Activated effector memory CD4-positive, alpha-beta T cell treated with anti-CD3 and anti-CD28 coated beads, Interleukin-2, amount 50 U/mL, for 16 hours (primary cell): ENCODE measurements at places on chromosomes 1 and 21.

DNA sequence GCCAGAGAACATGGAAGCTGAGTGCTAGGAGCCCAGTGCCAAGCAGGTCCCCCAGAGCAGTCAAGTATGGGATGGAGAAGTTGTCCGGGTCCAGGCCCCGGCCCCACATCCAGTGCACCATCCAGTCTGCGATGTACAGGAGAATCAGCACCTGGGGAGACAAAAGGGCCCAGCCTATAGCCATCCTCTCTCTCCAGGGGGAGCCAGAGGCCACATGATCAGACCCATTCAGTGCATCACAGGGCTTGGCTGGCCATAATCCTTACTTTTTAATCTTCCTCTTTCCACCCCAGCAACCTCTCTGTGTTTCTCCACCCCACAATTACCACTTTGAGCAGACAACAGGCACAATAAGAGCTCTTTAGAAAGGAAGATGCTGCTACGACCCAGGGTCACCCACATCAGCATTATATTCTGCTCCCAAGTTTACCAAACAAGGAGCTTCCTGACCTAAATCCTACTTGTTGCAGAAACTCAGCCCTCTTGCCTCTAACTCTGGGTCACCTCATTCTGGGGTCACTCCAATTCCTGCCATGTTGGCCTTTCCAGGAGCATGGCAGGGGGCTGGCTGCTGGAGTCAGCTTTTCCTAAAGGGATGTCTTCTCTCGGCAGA lies 16.4 kb upstream of the RAB29 start:
- DNase-seq: peak; percentile 83

DNA sequence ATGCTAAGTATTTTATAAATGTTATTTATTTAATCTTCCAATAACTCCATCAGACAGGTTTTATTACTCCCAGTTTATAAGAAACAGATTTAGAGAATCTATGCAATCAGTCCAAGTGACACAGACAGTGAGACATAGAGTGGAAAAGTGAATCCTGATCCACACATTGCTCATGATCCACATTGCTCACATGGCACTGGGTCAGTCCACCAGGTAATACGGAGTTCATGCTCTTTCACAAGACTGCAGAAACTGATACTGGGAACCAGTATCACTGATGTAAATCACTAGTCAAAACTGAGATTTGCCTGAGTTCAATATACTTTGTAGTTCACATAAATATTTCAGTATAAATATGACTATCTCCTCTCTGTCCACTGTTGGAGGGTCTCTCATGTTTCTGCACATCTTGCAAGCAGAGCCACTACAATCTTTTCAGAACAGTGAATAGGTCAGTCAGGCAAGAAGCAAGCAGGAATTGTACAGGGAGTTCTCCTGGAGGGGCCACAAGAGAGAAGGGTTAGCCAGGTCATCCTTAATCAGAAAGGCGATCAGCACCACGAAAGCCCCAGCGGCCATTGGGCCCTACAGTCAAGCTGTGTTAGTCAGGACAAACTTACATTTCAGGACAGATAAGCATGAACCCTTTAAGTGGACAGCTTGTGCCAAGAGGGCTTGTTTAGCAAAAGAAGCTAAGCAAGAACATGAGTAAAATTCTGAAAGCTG lies 275.4 kb upstream of the NR5A2 start:
- DNase-seq: no peak

- DNase-seq: no peak
These were observed 111.4 kb downstream of the KCND3 start for GRCh38 chr1:111878091-111878490.

DNA sequence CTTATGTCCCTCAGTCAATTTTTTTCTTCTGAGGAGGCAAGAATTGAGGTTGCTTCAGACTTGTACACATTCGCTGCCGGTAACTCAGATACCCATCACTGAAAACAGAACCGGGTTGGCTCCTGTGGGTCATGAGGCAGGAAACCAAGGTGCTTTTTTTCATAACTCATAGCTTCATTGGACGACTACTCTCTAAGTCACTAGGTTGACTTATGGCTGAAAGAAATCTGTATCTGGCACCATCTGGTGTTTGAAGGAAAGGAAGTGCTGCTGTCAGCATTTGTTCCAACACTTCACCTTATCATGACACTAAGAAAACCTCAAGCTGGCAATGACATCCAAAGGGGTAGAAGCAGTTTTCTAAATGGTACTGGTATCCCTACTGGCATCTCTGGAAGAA lies 82.3 kb downstream of the TBX19 start:
- DNase-seq: peak; percentile 78

- no peak for DNase-seq
These were observed 856.6 kb downstream of the PLA2G4A start for GRCh38 chr1:187685333-187685732.

GRCh38 chr1:33346533-33346926 lies 25.6 kb upstream of the A3GALT2 start:
- DNase-seq: no peak

DNA sequence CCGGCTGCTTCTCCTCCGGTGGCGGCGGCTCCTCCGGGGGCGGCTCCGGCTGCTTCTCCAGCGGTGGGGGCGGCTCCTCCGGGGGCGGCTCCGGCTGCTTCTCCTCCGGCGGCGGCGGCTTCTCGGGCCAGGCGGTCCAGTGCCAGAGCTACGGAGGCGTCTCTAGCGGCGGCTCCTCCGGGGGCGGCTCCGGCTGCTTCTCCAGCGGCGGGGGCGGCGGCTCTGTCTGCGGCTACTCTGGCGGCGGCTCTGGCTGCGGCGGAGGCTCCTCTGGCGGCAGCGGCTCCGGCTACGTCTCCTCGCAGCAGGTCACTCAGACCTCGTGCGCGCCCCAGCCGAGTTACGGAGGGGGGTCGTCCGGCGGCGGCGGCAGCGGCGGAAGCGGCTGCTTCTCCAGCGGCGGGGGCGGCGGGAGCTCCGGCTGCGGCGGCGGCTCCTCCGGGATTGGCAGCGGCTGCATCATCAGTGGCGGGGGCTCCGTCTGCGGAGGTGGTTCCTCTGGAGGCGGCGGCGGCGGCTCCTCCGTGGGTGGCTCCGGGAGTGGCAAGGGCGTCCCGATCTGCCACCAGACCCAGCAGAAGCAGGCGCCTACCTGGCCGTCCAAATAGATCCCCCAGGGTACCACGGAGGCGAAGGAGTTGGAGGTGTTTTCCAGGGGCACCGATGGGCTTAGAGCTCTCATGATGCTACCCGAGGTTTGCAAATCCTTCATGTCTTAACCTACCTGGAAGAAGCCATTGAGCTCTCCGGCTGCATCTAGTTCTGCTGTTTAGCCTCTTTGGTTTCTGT lies 2.0 kb downstream of the LORICRIN start:
- peak; percentile 73 for DNase-seq

- DNase-seq: no peak
These were observed 51.0 kb upstream of the ERRFI1 start for GRCh38 chr1:8077120-8077573.

GRCh38 chr1:186841599-186841998 lies 12.8 kb downstream of the PLA2G4A start:
- no peak for DNase-seq

DNA sequence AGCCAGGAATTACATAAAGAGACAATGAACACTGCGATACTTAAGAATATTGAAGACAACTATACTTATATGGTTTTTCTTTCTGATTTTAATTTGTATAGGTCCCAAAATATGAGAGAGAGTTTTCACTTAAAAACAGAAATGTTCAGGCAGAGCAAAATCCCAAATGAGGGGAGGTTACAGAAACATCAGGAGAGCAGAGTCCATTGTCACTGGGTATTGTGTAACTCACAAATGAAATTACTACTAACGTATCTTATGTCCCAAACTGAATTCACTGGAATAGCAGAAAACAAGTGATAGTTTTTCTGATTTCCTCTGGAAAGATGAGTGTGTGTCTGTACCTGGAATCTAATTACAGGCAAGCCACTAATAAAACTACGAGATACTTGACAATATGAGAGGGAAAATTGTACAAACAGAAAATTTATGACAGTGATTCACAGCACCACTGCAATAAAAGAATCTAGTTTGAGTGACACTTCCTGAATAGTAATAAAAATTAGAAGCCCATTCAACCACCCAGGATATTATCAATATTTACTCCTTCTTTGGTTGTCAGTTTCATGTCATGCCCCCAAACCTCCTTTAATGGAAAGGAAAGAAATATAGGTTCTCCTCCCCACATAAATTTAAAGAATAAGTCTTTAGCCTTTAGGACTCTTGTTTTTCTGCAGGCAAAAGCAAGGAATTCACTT lies 522.6 kb downstream of the ADGRL2 start:
- no peak for DNase-seq

DNA sequence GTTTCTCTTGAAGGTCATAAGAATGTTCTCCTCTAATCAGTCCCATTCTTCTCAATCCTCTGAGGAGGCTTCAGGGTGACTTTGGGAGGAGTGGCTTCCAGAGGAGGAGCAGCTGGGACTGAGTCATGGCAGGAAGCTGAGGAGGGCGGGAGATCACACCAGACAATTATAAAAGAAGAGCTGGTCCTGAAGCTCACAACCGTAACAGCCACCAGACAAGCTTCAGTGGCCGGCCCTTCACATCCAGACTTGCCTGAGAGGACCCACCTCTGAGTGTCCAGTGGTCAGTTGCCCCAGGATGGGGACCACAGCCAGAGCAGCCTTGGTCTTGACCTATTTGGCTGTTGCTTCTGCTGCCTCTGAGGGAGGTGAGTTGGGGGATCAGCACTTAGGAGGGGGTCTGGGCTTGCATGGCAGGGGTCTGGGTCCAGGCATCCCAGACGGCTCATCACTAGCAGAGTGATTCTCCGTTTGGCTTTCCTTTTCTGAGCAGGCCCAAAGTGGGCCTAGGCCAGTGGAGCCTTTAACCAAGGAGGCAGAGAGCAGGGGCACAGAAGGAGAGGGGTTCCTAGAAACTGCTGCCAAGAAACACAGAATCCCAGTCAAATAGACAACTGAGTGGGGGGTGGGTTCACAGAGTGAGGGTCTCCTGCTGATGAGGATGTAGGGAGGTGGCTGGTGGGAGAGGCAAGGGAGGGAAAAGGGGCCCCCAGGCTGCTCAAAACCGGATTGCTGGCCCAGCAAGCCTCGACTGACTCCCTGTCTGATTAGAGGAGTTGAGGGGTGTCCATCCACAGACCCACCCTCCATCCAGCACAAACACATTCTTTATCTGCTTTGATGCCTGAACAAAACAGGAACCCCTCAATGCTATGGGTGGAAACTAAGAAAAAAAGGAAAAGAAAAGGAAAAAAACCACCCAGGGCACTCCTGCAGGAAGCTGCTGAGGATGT lies at the start of gene ECM1:
Gene ECM1, plus strand, starts transcription at position 198 of the 953 bp plus-strand sequence. Its CDS starts 101 bp downstream, at position 299.
- no peak for DNase-seq

GRCh38 chr1:16248007-16248436 lies 11.0 kb upstream of the CPLANE2 start:
- peak; percentile 44 for DNase-seq

DNA sequence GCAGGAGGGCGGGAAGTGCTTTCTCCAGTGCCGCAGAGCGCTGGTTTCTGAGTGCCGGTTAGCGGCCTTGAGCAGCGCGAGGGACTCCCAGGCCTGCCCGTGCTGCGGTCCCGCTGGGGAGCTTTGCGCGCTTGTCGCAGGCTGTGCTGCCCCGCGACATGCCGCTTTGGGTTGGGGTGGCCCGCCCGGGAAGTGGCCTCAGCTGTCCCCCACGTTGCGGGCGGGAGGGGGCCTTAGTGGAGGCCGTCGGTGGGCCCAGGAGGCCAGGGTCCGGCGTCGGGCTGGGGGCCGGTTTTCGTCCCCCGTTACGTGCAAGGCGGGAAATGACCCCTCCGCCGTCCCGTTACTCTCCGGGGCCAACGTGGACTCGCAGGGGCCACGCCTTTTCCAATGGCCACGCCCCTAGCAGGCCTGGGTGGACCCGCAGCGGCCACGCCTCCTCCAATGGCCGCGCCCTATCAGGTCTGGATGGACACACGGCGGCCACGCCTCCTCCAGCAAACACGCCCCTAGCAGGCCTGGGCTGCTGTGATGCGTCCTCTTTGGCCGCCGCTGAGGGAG lies 977 bp upstream of the C1orf174 start:
- DNase-seq: peak; percentile 95

- DNase-seq: no peak
These were observed 18.6 kb upstream of the BMP8A start for GRCh38 chr1:39472826-39473225.

DNA sequence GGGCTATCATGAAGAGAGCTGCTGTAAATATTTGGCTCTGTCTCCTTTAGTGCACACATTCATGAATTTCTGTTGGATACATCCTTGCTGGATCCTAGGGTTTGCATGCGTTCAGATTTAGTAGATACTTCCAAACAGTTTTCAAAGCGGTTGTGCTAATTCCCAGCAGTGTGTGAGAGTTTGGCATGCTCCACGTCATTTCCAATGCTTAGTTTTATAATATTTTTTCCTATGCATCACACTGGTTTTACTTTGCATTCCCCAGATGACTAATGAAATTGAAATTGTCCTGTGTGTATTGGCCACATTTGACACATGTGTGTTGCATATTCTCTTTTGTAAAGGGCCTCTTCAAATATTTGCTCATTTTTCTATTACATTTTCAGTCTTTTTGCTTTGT lies 18.5 kb upstream of the AADACL3 start:
- no peak for DNase-seq

DNA sequence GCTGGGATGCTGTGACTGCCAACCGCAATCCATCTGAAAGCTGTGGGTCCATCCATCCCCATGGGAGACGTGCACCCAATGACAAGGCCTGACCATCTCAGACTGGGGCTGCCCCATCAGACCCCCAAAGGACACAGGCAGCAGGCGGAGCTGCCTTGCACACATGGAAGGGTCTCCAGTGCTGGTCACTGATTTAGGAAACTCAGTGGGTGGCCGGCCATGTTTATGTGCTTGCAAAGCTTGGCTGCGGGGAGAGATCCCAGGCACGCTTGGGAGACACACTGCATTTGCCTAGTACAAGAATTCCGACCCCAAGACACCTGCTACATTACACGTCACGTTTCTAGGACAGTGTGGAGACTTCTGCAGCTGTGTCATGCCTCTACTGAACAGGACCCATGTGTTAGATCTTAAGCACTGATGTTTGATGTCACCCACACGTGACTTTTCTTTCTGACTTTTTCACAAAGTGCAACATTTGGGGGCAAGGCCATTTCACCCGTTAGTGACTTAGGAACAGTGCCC lies 181.4 kb downstream of the CLIC6 start:
- DNase-seq: no peak

DNA sequence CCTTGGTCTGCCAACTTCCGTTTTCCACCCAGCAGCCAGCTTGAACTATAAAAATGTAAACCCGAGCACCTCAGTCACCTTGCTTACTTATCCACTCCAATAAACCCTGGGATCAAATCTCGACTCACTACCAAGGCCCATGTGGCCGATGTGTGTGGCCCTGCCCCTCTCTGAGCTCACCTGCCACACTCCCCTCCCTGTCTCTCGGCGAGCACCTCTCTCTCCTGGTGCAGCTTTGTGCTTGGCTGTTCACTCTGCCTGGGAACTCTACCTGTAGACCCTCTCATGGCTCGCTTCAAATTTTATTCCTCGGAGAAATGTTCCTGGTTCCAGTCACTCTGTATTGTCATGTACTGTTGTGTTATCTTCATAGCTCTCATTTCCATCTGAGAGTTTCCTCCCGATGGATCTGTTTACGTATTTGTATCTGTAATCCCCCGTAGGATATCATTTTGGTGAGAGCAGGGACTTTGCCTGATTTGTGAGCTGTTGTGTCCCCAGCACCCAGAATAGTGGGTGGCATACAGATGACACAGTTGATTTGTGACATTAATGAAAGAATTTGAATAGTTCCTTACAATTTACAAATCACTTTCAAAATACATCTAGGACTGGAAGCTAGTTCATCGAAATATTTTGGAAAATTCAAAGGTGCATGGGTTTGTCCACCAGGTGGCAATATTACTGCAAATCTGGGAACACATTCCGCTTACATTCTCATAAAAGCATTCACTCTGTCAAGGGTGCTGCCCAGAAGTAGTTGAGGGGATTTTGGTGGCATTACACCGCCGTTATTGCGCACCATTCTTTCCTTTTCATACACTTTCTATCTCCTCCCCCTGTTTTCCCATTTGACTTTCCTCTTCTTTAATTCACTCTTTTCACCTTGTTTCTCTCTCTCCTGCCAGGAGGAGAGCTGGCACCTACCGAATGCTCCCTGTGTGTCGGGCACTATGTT lies 95.3 kb downstream of the ABCA4 start:
- no peak for DNase-seq
